Trophoblast cell (in vitro differentiated cells and primary cell): ENCODE measurements at places on chromosomes 4 and X.
A peak's percentile ranks its signal among the peaks of the same experiment; 100 is the strongest.

DNA sequence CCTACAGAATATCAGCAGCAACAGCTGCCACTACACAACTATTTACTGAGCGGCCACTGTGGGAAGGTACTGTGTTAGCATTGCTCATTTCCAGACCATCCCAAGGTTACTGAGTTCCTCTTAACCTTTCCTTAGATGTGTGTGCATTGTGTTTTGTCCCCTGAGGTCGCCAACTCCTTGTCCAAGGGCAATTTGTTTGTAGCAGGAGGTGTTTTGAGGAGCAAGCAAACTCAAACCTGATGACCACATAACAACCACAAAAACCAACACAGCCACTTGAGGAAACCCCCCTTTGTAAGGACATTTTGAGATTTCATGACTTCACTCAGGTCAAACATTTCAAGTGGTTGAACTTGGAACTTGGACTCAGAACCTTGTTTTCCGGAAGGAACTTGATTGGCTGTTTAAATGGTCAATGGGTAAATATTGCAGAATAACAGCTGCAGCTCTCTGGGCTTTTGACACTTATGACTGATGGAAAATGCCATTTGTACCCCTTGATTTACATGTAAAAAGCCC lies 122.3 kb downstream of the MID1IP1 start:
- DNase-seq = no peak

GRCh38 chr4:172489861-172490260 lies 676.7 kb downstream of the GALNTL6 start:
- DNase-seq = no peak

- DNase-seq = no peak
Observed at GRCh38 chrX:4850312-4850711, 1136.9 kb upstream of the PRKX start.

- no peak for DNase-seq
Observed at GRCh38 chr4:78005086-78005485, 52.0 kb upstream of the FRAS1 start.

- no peak for DNase-seq
Observed at GRCh38 chrX:119419146-119419545, 20.0 kb downstream of the SLC25A43 start.

- peak; percentile 88 for DNase-seq
Observed at GRCh38 chr4:16627999-16628398, 270.4 kb downstream of the LDB2 start.

- DNase-seq = no peak
Observed at GRCh38 chr4:87330761-87331160, 8.1 kb upstream of the HSD17B13 start.

DNA sequence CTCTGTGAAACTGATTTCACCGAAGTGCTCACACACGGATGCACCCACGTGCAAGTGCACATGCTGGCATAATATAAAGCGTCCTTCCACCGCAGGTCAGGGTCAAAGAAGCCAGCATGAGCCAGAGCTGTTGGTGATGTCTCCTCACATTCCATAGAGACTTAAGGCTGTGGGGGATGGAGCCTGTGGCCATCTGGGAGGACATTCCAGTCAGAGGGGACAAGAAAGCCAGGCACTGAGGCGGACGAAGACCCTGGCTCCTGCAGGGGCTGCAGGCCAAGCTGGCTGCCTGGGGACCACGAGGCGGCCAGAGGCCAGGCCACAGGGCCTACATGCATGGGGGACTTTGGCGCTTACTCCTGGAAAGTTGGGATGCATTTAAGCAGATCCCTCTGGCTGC lies 7.7 kb downstream of the RNF212 start:
- DNase-seq = no peak

DNA sequence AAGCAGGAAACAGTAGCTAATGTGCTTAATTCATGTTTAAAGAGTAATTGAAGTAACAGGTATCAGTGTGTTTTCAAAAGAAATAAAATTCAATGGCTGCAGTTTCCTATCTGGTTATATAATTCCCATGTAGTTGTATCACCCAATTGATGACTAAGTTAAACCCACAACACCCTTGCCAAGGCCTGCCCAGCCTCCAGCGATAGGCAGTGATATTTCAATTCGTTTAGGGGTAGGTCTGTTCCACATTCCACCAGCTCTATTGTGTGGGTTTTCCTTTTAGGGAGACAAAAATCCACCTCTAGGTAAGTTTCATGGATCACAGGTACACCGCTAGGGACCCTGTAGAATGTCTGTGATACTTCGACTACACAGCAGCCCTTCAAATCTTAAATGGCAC lies 24.7 kb upstream of the MXRA5 start:
- no peak for DNase-seq

GRCh38 chrX:150202641-150203247 lies 160.4 kb upstream of the MAMLD1 start:
- peak; percentile 2 for DNase-seq
